ENCODE measurements at places on chromosomes 5 and 9. TPM values are rescaled to one million over a fixed set of nuclear protein-coding genes. Genes with fewer than 3 reads are reported as not detected.

SLC36A1 gene
- total RNA-seq, result 9.1 TPM

ANKRD55 gene
- total RNA-seq, result not detected

ARHGEF39 gene
- 18.8 TPM for total RNA-seq

PLPP7 gene
- not detected for total RNA-seq

GARNL3 gene
- total RNA-seq, result 2.5 TPM

SLC6A3 gene
- total RNA-seq, result 1.3 TPM
